ENCODE measurements at places on chromosomes 5 and 9.

DNA sequence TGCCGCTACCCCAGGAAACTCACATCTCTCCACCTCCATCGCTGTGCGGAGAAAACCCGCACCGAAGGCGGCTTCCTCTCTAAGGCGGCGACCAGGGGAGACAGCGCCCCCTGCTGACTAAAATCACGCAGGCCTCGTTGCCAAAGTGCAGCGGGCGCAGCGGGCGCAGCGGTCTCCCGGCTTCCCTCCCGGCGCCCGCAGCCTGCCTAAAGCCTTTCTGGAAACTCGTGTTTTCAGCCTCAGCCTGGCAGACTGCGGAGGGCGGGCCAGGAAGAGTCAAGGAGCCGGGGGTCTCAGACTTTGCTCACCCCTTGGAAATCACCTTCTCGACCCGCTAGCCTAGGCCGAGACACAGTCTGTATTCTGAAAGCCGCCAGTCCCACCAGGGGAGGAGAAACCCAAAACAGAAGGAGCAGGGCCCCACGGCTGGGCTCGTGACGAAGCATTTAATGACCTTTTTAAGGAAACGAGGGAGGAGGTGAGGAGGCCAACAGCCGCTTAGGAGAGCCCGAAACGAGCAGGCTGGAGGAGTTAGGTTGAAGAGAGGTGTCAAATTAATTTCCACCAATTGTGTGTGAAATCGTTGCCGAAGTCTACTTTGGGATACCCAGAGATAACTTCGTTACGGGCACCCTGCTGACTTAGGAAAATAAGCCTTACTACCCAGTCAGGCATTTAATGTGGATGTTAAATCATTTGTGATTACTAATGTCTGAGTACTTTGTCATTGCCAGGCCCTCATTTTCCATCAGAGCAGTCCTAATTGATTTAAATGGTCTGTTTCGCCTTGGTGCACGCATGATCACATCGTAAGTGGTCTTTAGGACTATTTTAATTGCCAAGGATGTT is 7.3 kb upstream of the FOXB2 start:
- no peak for DNase-seq

GRCh38 chr5:95799191-95799835 is 23.2 kb downstream of the GLRX start:
- no peak for DNase-seq

GRCh38 chr5:2204366-2205184 is 321.9 kb upstream of the IRX4 start:
- no peak for DNase-seq

- DNase-seq: no peak
These were observed 19.3 kb downstream of the ASS1 start for GRCh38 chr9:130463763-130464745.

DNA sequence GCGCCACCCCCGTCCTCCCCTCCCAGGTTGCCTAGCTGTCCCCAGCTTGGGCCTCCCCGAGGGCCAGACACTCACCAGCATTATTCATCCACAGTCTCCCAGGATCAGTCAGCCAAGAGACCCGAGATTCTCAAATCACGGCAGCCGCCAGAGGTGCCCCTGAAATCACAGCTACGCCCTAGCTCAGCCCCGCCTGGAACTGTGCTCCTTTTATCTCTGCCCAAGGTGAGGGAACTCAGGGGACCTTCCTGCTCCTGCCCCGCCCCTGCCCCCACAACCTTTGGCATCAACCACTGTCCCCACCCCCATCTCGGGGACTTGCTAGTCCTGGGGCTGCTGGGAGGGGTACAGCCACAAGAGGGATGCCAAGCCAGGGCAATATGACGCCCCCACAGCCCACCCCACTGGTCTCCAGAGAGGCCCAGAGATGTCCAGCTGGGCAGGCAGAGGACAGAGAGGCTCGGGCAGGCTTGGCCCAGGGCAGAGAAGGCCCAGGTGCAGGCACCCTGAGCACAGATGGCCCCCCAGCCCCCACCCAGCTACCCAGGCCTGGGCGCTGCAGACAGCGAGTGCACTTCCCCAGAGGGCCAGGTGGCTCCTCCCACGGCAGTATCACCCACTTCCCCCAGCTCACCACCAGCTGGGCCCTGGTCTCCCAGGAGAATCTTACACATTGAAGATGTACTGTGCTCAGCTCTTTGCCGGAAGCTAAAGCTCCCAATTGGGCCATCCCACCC is at the start of gene FUT7:
TSS of gene FUT7 (minus strand) at position 185 of the 737 bp plus-strand sequence. CDS start at position 88, 97 bp downstream.
- no peak for DNase-seq

DNA sequence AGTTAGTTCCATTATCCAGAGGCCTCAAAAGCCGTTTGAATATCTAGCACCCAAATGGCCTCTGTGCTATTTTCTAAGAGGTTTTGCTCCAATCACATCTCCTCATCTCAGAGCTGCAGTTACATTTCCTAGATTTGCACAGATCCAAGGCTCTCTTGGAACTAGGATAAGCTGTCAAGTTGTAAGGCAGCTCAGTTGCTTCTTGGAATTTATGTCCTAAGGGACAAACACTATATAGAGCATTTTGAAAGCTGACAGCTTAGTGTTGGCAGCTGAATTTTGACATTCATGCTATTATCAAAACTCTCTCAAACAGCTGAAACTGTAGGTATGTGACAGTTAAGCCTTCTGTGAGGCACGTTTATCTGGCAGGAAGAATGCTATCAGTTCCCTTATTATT is 97.0 kb downstream of the MACIR start:
- DNase-seq: no peak

DNA sequence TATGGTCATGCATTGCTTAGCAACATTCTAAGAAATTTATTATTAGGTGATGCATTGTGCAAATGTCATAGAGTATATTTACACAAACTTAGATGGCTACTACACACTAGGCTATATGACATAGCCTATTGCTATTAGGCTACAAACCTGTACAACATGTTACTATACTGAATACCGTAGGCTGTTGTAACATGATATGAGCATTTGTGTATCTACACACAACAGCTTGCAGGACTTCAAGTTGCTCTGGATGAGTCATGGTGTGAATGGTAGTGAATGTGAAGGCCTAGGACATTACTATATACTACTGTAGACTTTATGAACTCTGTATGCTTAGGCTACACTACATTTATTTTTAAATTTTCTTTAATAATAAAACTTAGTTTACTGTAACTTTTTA is 107.2 kb upstream of the MAMDC2 start:
- DNase-seq: no peak

GRCh38 chr9:128632066-128632465 is 24.6 kb downstream of the DYNC2I2 start:
- DNase-seq: no peak

- no peak for DNase-seq
These were observed 32.1 kb upstream of the PDCL start for GRCh38 chr9:122860319-122861142.

GRCh38 chr5:98275980-98276379 is 497.5 kb upstream of the RGMB start:
- DNase-seq: no peak

GRCh38 chr5:10173716-10174115 is 76.0 kb downstream of the ATPSCKMT start:
- no peak for DNase-seq

DNA sequence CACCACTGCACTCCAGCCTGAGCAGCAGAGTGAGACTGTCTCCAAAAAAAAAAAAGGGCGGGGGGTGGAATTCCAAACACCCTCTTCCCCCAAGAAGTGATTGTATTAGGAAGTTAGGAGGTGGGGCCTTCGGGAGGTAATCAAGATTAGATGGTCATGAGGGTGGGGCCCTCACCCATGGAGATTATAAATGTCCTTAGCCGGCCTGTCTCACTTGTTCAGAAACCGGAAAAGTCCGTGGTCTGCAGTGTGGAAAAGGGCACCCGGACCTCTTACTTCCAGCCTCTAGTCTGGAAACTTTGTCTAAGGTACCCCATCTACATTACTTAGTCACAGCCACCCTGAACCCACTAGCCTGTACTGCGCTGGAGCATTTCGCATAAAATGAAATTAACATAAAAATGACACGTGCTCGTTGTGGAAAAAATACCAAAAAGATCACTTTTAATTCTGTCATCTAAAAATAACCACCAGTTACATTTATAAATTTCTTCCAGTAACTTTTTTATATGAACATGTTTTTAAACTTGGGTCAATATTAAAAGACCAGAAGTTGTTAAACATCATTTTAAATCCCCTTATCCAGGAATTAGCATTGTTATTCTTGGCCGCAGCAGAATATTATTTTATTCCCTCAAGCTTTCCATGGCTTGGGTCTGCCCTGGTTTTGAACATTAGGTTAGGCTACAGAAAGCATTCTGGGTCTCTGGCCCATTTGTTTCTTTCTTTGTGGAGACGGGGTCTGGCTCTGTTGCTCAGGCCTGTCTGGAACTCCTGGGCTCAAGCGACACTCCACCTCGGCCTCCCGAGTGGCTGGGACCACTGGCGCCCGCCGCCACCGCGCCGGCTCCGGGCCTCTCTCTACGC is 1.2 kb upstream of the CKS2 start:
- no peak for DNase-seq

DNA sequence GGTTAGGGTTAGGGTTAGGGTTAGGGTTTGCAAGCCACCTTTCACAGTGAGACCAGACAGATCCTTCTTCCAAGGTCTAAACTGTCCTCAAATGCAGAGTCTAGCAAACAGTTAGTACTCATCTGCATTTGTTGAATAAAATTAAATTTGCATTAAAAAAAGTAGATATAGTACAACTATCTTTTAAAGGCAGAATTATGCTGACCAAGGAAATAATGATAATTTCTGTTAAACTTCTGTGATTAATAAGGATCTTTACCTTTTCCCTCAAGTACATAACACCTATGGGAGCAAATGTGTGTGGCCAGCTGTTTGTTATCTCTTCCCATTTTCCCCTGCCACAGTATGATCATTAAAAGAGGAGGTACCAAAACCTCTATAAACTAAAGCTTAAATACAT is 19.8 kb downstream of the PUM3 start:
- DNase-seq: no peak

- no peak for DNase-seq
These were observed 218.6 kb downstream of the AGTPBP1 start for GRCh38 chr9:85523202-85523601.

- no peak for DNase-seq
These were observed 386.6 kb upstream of the RPS23 start for GRCh38 chr5:82664732-82665131.

Data from AG09319 (cell line).